ENCODE measurements at places on chromosomes 3 and 15.
A peak's percentile ranks its signal among the peaks of the same experiment; 100 is the strongest.

- DNase-seq, result no peak
- H3K27me3 ChIP-seq, result no peaks in the 10 kb centered on the region
- H3K4me1 ChIP-seq, result no peaks in the 10 kb centered on the region
- no peak overlapping the region for H3K27ac ChIP-seq
- H3K36me3 ChIP-seq, result no peaks in the 10 kb centered on the region
Measured at GRCh38 chr15:90190606-90191343, 10.4 kb upstream of the SEMA4B start.

DNA sequence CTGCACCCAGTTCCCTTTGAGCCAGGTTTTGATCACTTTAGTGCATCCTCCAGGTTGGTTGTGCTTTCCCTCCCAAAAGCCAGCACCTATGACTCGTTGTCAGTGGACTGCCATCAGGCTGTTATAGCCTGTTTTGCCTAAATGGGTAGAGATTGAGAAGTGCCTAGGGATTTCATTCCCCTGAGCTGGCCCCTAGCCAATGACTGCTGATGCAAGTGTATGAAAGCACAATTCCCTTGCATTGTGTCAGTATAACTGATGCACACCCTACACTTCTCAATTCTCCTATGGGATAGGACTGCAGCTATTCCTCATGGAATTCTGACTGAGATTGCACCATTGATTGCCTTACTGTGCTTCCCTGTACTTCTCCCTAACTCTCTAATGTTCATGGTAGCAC is 102.1 kb upstream of the ARPP21 start:
- H3K27ac ChIP-seq, result no peak overlapping the region
- H3K4me3 ChIP-seq, result no peak overlapping the region
- peak; percentile 50 for DNase-seq
- H3K4me1 ChIP-seq, result no peaks in the 10 kb centered on the region
- no peaks in the 10 kb centered on the region for H3K27me3 ChIP-seq
- no peaks in the 10 kb centered on the region for H3K36me3 ChIP-seq

DNA sequence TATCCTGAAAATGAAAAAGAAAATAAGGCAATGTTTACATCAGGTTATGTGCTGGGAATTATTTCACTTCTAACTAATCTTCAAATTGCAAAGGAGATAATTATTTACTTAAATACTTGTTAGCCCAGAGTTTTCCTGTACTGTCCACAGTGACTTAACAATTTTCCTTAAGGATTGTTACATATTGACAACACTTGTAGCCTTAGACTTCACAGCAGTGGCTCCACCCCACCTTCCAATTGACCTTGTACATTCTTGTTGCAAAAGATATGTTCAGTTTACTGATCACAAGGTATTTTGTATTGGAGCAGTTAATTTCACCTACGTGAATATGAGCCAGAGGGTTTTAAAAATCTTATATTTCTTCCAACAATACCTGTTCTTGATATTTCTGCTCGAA is 376.9 kb downstream of the CNTN6 start:
- no peak overlapping the region for H3K4me3 ChIP-seq
- H3K27me3 ChIP-seq, result no peaks in the 10 kb centered on the region
- no peaks in the 10 kb centered on the region for H3K36me3 ChIP-seq
- no peaks in the 10 kb centered on the region for H3K4me1 ChIP-seq
- no peak for DNase-seq

GRCh38 chr3:189490337-189490736 is 140.9 kb upstream of the TP63 start:
- H3K4me3 ChIP-seq, result no peak overlapping the region
- no peak overlapping the region for H3K27ac ChIP-seq
- H3K36me3 ChIP-seq, result no peaks in the 10 kb centered on the region
- H3K4me1 ChIP-seq, result no peaks in the 10 kb centered on the region

GRCh38 chr3:99934975-99935797 is 117.5 kb downstream of the CMSS1 start:
- H3K27ac ChIP-seq, result no peak overlapping the region
- no peak overlapping the region for H3K4me3 ChIP-seq
- H3K4me1 ChIP-seq, result peaks cover 5% of the 10 kb centered on the region
- no peaks in the 10 kb centered on the region for H3K27me3 ChIP-seq
- peak; percentile 63 for DNase-seq

- no peak for DNase-seq
- H3K27ac ChIP-seq, result no peak overlapping the region
- no peaks in the 10 kb centered on the region for H3K4me1 ChIP-seq
Measured at GRCh38 chr3:8988791-8989558, 25.7 kb upstream of the RAD18 start.

DNA sequence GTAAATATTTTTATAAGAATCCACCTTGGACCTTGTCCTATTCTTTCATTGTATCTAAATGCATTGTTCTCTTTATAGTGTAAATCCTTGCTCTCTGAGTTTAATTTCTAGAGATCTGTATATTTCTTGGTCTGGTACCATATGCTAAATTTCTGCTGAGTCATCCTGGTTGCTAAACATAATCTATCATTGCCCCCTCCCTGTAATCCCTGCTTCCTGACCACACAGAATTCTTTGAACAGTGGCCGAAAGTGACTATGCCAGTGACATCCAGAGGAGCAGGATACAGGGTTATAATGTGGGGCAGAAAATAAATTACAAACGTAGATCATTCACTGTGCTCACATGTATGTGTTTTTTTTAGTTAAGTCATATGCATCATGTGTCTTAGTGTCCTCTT is 143.1 kb downstream of the DIPK2A start:
- no peaks in the 10 kb centered on the region for H3K36me3 ChIP-seq
- no peaks in the 10 kb centered on the region for H3K27me3 ChIP-seq
- no peak overlapping the region for H3K27ac ChIP-seq

- no peaks in the 10 kb centered on the region for H3K4me1 ChIP-seq
- no peak for DNase-seq
- no peak overlapping the region for H3K27ac ChIP-seq
- no peaks in the 10 kb centered on the region for H3K36me3 ChIP-seq
Measured at GRCh38 chr3:55180161-55180560, 252.3 kb upstream of the LRTM1 start.

GRCh38 chr15:73539212-73540128 is 93.7 kb downstream of the NPTN start:
- no peaks in the 10 kb centered on the region for H3K36me3 ChIP-seq
- no peak for DNase-seq
- H3K27me3 ChIP-seq, result no peaks in the 10 kb centered on the region
- no peak overlapping the region for H3K27ac ChIP-seq
- no peaks in the 10 kb centered on the region for H3K4me1 ChIP-seq

DNA sequence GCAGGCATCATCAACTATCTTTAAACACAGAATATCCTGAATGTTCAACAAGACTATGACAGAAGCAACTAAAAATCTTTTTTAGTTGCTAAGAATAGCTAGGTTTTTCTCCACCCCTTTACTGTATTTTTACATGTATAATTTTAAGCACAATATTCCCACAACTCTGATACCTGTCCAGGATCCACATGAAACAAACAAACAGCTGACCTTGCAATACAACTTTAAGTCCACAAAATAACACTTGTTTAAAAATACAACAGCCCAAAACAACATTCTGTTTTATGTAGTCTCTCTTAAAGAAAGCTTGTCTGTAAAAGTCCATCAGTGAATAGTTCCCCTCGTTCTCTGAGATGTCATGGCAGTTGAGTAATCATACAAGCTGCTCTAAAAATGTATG is 41.1 kb downstream of the IFT57 start:
- H3K27ac ChIP-seq, result no peak overlapping the region
- H3K27me3 ChIP-seq, result no peaks in the 10 kb centered on the region
- no peak overlapping the region for H3K4me3 ChIP-seq
- no peaks in the 10 kb centered on the region for H3K4me1 ChIP-seq

DNA sequence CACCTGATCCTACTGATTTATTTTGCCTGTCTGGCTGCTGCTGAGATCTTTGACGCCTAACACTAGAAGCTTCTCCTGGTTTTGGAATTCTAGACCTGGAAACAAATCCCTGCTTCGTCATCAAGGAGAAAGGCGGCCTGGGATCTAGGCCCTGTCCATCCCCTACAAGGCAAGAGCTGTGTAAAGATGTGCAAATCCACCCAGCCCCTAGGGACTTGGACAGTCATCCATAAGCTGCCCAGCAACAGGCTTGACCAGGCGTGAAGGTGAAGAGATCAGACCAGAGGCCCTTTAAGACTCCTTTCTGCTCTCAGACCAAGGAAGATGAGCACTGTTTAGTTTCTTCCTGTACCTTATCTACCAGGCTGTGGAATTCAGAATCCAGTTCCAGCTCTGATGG is 32.2 kb downstream of the SLC41A3 start:
- H3K36me3 ChIP-seq, result no peaks in the 10 kb centered on the region
- H3K4me3 ChIP-seq, result no peak overlapping the region
- no peaks in the 10 kb centered on the region for H3K4me1 ChIP-seq
- H3K27me3 ChIP-seq, result no peaks in the 10 kb centered on the region
- no peak overlapping the region for H3K27ac ChIP-seq
- DNase-seq, result no peak

GRCh38 chr3:46865031-46865507 is 1.8 kb upstream of the MYL3 start:
- H3K36me3 ChIP-seq, result no peaks in the 10 kb centered on the region
- DNase-seq, result no peak
- no peak overlapping the region for H3K4me3 ChIP-seq
- H3K27ac ChIP-seq, result no peak overlapping the region
